ENCODE measurements at places on chromosomes 12 and 14. TPM values are rescaled to one million over a fixed set of nuclear protein-coding genes. Genes with fewer than 3 reads are reported as not detected.

GLIPR1L1 gene
- not detected for polyA plus RNA-seq

ORMDL2 gene
- polyA plus RNA-seq: 58.9 TPM

RNASE2 gene
- polyA plus RNA-seq: not detected

GLT8D2 gene
- polyA plus RNA-seq: 6.3 TPM

KRT2 gene
- polyA plus RNA-seq: not detected

GRCh38 chr12:13176256-13176655 is 20.3 kb upstream of the EMP1 start:
- peaks cover 8% of the 10 kb centered on the region for H3K4me1 ChIP-seq
- no peak for DNase-seq
- no peaks in the 10 kb centered on the region for H3K27me3 ChIP-seq
- no peak overlapping the region for H3K4me3 ChIP-seq

- peaks cover 20% of the 10 kb centered on the region for H3K27me3 ChIP-seq
- H3K27ac ChIP-seq: no peak overlapping the region
- H3K4me1 ChIP-seq: no peaks in the 10 kb centered on the region
- no peaks in the 10 kb centered on the region for H3K36me3 ChIP-seq
- no peak for DNase-seq
Observed at GRCh38 chr14:104109731-104110361, 24.3 kb downstream of the ASPG start.

DNA sequence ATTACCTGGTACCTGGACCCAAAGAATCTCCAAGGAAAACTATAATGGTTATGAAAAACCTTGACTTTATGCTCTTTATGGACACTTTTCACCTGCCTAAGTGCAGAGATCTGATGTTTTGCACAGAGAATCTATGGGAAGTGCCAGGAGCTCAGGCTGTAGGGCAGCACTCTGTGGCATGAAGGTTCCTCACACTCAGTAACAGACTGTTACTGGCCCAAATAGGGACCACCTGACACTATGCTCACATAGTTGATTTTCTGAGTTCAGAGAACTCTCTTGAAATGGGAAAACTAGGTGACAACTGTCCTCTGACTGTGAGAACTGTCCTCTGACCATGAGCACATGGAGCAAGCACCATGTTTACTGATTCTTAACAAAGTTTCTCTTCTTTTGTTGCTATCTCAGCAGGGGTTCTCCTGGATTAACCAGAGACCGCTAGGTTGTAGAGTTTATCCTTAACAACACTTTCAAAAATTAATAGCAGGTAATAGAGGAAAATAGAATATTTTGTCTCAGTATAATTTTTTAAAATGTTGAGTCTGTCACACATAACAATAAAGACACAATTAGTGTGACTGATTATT is 101.6 kb downstream of the STXBP6 start:
- H3K27me3 ChIP-seq: no peaks in the 10 kb centered on the region
- H3K4me3 ChIP-seq: no peak overlapping the region
- H3K4me1 ChIP-seq: no peaks in the 10 kb centered on the region
- H3K27ac ChIP-seq: no peak overlapping the region
- DNase-seq: no peak

DNA sequence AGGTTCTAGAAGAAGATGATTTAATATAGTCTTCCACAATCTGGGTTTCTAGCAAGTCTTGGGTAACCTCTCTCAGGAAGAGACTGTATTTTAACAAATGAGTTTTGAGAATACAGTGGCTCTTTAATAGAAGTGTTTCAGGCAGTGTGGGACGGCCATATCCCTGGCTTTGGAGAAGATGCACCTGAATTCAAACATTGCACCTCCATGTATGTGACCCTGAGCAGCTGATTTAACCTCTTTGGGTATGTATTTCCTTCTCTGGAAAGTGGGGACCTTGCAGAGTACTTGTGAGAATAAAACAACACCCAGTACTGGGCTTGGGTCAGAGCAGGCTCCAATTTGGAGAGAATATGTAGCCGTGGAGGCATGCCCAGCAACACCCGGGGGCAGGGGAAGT is 15.8 kb upstream of the VRK1 start:
- no peaks in the 10 kb centered on the region for H3K27me3 ChIP-seq
- no peaks in the 10 kb centered on the region for H3K4me1 ChIP-seq
- H3K36me3 ChIP-seq: no peaks in the 10 kb centered on the region
- no peak overlapping the region for H3K27ac ChIP-seq
- no peak for DNase-seq

- H3K4me1 ChIP-seq: peaks cover 42% of the 10 kb centered on the region
- H3K27me3 ChIP-seq: no peaks in the 10 kb centered on the region
- no peak overlapping the region for H3K4me3 ChIP-seq
- H3K36me3 ChIP-seq: peaks cover 9% of the 10 kb centered on the region
- DNase-seq: peak; percentile 71
Observed at GRCh38 chr12:42568952-42569915, 20.3 kb downstream of the PRICKLE1 start.
